ENCODE measurements at places on chromosomes 6 and 20. TPM values are rescaled to one million over a fixed set of nuclear protein-coding genes. Genes with fewer than 3 reads are reported as not detected.

The OR2H2 gene
- 0.24 TPM for total RNA-seq

The MDFI gene
- 113 TPM for total RNA-seq

The MAP3K5 gene
- total RNA-seq, result 14.9 TPM

The ATP9A gene
- total RNA-seq, result 27.7 TPM

The DEFB124 gene
- not detected for total RNA-seq

The PPP1R16B gene
- total RNA-seq, result 0.43 TPM

The DLL1 gene
- total RNA-seq, result 1.7 TPM
